ENCODE measurements at places on chromosomes 3 and 15. TPM values are rescaled to one million over a fixed set of nuclear protein-coding genes. Genes with fewer than 3 reads are reported as not detected.

- DNase-seq: no peak
Measured at GRCh38 chr3:39126532-39127071, 19.1 kb downstream of the TTC21A start.

- no peak for DNase-seq
Measured at GRCh38 chr15:29712149-29712885, 110.0 kb downstream of the TJP1 start.

DNA sequence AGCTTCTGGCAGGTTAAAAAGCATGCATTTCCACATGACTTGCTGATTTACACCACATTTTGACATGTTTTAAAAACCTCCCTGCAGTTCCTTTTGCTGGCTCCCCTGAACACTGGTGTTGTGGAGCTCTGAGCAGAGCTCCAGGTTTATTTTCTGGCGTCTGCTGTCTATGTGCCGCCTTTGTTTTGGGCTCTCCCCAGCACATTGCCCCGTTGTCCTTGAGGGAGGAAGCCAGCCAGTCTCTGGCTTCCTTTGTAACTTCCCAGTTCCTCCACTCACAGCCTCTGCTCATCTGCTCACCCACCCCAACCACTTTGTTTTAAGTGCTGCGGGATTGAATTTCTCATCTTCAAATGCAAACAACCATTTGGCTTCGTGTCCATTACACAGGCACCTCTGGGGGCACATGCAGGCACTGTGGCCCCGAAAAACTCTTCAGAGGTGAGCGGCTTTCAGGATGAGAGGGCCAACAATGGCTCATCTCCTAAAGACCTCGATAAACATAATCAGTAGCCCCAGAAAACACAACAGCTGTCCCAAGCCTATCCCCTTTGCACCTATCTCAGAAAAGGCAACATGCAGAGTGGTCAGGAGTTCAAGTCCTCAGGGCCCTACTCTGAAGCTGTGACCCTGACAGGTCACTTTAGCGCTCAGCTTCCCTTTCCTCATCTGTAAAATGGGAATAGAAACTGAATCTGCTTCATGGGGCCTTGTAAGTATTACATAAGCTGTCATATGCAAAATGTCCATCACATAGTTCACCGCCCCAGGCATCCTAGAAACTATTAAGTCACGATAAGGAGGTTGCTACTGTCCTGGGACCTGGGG, 1.3 kb upstream of the MEF2A start:
- DNase-seq: no peak

- DNase-seq: no peak
Measured at GRCh38 chr3:161550491-161551195, 54.0 kb downstream of the OTOL1 start.

The CAMKV gene
- not detected for total RNA-seq

DNA sequence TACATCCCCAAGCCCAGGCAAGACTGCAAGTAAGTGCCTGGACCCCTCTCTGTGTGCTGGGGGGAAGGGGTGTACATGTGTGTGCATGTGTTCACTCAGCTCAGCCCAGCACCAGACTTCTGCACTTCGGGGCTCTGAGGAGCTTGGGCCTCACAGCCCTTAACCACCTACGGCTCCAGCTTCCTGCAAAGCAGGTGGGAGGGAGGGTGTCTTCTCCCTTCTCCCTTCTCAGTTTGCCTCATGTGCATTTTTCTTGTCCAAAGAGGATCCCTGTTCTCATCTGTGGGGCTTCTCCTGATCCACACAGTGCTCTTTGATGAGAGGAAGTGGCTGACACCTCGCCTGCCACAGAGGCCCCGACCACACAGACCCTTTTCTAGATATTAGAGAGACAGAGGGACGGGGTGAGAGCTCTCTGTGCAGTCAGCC, 69.3 kb downstream of the MESD start:
- DNase-seq: no peak

GRCh38 chr3:127307916-127308315, 20.1 kb upstream of the PRR20G start:
- peak; percentile 17 for DNase-seq

The DUOXA2 gene
- total RNA-seq: not detected

The ITIH4 gene
- 4.6 TPM for total RNA-seq

- no peak for DNase-seq
Measured at GRCh38 chr3:179286331-179286730, 35.4 kb upstream of the KCNMB3 start.

The ARRDC4 gene
- 115 TPM for total RNA-seq

DNA sequence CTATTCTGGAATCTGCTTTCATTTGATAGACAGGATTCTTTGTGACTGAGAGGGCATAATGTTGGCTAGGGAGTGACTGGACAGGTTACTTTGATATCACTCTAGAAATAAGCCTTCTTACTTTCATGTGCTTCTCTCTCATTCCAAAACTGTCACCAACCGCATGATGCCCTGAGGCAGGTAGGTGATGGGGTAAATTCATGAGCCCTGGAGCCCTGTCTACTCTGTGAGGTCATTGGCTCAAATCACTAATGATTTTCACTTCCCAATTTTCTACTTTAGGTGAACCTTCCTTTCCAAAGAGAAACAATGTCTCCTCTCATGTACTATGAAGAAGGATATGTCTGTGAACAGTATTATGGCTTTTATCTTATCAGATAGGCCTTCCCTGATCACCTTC, 596.7 kb downstream of the TUSC7 start:
- DNase-seq: no peak

- no peak for DNase-seq
Measured at GRCh38 chr3:172549144-172549543, 25.9 kb upstream of the TNFSF10 start.

GRCh38 chr3:138245026-138245425, 57.9 kb downstream of the ARMC8 start:
- no peak for DNase-seq

GRCh38 chr3:10483686-10484345, 21.6 kb downstream of the ATP2B2 start:
- DNase-seq: no peak

- no peak for DNase-seq
Measured at GRCh38 chr3:46908294-46908985, 30.9 kb downstream of the PTH1R start.

GRCh38 chr3:42651248-42652091, 2.0 kb upstream of the ZBTB47 start:
- DNase-seq: peak; percentile 8

The BFSP2 gene
- total RNA-seq: not detected

The KLHL6 gene
- 0.92 TPM for total RNA-seq

DNA sequence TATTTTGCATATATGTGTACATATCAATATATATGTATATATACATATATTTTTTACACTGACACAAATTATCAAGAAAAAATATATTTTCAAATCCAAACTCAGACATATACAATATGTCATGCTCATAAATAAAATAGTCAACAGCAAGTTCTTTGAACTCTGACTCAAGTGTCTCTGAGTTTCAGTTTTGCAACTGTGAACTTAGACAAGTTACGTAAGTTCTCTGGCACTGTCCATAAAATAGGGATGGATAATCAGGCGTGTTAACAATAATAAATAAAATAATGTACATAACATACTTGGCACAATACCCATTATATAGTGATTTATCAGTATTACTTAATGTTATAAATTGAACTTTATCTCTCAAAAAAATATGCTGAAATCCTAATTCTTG, 12.1 kb upstream of the XRN1 start:
- DNase-seq: no peak

The CKMT1A gene
- not detected for total RNA-seq

Data from esophagus muscularis mucosa (tissue), 4 donors.